Type B pancreatic cell (in vitro differentiated cells): ENCODE measurements at places on chromosomes 2 and 18. TPM values are rescaled to one million over a fixed set of nuclear protein-coding genes. Genes with fewer than 3 reads are reported as not detected.

The CENPA gene
- total RNA-seq = 9.0 and 24.7 TPM in 2 replicates

The REG1A gene
- total RNA-seq = 2.4 and 37.3 TPM in 2 replicates

The UGT1A8 gene
- 0.17 TPM in 1 of 2 replicates, not detected in the other for total RNA-seq

The TLX2 gene
- total RNA-seq = 0.67 and 2.9 TPM in 2 replicates

The RAB6C gene
- total RNA-seq = 0.29 and 0.50 TPM in 2 replicates

The LONRF2 gene
- total RNA-seq = 4.5 and 8.9 TPM in 2 replicates

DNA sequence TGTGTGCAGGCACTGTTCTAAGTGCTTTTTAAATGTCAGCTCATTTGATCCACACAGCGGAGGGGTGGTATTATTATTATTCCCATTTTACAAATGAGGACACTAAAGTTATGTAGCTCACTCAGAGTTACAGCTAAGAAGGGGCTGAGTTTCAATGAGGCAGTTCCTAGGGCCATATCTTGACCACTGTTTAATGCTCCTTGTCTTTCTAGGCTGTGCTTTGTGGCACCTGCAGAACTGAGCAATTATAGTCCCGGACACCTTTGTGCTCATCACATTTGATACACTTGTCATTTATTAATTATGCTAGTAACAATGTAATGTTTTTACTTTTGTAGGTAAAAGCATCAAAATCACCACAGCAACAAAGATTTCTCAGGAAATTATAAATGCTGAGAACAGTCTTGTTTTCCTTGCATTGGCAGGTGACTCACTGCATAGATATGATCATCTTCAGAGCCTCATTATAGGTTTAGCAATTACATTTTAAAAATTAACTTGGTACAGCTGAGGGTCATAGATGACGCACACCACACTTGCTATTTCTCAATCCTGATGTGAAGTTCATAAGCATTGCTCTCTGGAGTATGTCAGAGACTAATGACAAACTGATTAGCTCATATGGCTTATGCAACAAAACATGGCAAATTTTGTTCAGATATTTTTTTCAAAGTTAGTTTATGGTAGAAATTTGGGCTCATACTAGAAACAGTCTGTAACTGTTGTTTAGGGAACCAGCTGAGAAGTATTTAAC is 366.8 kb downstream of the TGIF1 start:
- no peak for DNase-seq

DNA sequence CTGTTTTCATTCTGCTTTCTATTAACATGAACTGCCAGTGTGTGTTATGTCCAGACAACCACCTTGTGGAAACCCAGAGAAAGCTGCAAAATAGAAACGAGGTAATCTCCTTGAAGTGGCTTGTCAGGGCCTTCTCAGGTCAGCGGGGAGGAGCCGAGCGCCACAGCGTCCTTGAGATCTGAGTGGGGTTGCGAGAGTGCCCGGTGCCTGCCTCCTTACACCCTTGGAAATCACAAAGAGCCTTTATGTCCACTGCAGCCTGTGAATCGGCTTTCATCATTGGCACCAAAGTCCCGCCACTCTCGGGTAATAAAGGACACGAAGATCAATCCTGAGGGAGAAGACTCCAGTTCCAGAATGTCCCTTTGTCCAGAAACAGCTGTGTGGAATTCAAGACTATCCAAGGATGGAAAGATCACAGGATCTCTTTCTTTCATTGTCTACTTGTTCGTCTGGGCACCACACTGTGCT is 135.2 kb downstream of the HRH4 start:
- peak; percentile 44 for DNase-seq

- DNase-seq = no peak
These were observed 4.7 kb upstream of the THNSL2 start for GRCh38 chr2:88165332-88166003.

- DNase-seq = peak; percentile 60
These were observed 64.5 kb downstream of the ADI1 start for GRCh38 chr2:3454802-3455201.

DNA sequence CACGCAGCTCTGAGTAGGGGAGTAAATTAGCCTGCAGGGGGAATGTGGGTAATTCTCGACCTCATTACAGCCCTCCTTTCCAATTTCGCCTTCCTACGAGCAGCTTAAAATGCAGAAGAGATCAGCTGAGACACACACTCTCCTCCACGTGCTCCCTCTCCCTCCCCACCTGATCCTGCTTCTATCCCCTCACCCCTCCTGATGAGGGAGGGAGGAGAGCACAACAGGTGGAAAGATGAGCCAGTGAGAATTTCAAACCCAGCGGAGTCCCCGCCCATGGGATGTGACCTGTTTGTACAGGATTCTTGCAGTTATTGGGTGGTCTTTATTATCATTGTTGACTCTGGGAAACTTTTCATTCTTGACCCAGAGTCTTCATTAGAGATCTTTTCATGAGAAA is 35.5 kb downstream of the DDX18 start:
- no peak for DNase-seq

DNA sequence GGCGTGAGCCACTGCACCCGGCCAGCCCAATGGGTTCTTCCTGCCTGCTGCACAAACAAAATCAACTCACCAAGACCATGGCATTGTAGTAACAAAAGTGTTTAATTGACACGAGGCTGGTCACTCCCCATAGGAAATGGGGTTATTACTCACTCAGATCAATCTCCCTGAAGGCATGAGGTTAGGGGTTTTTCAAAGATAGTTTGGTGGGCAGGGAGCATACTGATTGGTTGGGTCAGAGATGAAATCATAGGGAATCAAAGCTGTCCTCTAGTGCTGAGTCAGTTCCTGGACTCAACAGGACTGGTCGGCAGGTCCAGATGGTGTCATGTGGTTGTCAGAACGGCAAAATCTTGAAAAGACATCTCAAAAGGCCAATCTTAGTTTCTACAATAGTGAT is 122.1 kb downstream of the TMEM17 start:
- DNase-seq = no peak

DNA sequence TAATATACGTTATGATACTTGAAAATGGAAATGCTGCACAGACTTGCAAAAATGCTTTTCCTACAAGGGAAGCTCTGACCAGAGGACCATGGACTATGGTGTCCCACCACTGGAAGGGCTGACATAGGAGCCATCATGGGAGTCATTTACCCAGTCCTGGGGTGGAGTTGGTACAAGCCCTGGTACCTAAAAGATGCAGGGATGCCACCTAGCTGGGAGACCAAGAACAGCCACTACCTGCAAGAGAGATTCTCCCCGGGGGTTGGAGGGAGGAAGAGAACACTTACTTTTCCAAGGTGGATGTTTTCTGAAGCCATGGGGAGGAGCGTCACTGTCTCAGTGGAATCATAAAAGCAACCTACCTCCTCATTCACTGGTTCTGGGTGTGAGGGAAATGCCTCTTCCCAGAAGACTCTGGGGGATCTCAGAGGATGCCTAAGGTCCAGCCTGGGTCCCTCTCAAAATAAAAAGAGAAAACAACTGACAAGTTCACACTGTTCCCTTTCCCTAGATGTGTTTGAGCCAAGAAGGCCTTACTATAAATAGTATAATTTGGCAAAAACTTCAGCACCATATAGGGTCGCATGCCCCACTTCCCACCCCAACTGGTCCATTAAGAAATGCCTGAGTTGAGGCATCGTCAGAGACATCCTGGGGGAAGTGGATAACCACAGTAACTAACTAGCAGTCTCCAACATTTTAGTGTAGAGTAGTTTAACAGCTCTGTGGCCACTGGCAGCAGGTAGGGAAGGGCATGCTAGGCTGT is 39.9 kb downstream of the REEP1 start:
- DNase-seq = no peak

GRCh38 chr2:100976645-100977391 is 25.3 kb upstream of the RPL31 start:
- no peak for DNase-seq

DNA sequence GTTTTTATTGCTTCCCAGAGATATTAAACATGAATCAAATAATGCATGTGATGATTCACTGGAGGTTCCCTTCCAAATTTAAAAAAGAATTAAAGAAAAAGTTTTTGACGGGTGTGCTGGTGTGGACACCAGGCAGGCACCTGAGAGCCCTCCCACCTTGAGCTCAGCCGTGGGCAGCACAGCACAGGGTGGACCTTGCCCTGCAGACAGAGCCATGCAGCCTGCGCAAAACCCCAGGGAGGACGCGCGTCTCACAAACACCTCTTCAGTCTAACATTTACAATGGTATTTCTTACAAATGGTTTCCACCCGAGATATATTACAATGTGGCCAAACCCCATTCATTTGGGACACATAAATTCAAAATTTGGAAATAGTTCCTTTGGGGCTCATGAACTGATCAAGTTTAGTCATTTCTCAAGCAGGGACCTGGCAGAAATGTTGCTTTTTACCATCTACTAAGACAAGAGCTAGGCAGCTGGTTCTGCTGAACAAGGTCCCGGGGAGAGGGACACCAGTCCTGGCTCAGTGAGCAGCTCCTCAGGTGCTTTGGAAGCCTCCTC is 45.4 kb downstream of the ODC1 start:
- DNase-seq = no peak

DNA sequence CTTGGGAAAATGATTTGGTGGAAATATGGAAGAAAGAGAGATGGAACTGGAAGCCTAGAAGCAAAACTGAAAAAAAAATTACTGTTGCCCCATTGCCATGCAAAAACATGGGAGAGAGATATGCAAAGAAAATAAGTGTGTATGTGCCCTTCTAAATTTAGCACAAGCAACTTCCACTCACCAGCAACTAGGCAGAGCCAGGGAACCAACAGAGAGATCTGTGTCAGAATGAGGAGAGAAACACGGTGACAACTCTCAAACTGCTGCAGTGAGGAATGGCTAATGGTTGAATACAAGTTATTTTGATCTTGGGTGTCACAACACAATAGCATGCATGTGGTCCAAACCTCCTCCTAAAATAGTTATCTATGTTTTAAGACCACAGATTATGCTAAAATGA is 10.9 kb downstream of the DSC2 start:
- no peak for DNase-seq

DNA sequence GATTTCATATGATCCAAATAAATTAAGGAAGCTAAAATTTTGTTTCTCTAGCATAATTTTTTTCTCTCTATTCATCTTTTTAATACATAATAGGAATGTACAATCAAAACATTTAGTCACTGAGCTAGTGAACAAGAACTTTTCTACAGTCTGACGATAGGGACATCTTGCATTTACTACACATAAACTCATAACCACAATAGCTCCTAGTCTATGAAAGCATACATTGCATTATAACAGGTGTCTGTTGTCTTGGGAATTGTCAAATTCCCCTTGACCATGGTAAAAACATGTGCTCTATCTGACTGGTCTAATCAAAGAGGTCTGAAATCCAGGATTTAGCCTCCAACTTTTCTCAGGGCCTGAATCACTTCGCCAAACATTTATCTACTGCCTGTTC is 144.8 kb downstream of the FAM124B start:
- no peak for DNase-seq

DNA sequence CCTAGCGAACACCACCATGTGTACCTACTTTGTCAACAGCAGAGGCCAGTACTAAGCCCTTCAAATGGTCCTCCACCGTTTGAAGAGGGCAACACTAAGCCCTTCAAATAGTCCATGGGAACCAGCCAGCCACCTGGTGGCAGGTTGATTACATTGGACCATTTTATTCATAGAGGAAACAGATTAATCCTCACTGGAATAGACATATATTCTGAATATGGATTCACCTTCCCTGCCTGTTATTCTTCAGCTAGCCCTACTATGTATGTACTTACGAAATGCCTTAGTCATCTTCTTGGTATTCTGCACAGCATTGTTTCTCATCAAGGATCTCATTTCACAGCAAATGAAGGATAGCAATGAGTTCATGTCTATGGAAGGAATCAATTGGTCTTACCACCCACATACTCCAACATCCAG is 10.0 kb upstream of the ZNF396 start:
- DNase-seq = no peak

DNA sequence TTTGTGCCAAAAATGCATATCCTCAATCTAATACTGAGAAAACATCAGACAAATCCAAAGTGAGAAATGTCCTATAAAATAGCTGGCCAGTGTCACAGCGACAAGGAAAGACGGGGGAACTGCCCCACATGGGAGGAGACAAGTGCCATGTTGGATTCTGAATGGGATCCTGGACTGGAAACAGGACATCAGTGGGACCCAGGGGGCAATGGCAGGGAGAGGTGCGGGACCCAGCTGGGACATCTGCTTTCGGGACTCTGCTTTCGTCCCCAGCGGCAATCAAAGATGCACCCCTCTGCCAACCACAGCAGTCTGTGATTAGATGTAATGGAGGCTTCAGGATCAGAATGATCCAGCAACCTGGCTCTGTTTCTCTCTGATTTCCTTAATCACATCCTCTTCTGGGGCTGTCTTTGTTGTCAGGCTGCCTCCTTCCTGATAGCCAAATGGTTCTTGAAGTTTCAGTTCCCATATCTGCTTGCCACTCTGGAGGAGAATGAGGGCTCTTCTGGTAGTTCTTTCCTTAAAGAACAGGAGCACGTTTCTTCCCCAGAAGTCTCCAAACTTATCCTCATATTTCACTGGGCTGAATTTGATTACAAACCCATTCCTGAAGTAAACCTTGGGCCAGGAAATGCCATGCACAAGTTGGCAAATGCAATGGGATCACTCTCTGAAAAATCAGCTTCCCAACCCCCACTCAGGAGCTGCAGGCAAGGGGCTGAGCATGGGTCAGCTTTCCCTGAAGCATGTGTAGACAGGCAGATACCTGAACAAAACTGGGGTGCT is 13.6 kb upstream of the PROC start:
- DNase-seq = peak; percentile 53

GRCh38 chr2:13725945-13726344 is 906.6 kb upstream of the LRATD1 start:
- DNase-seq = no peak

GRCh38 chr18:74013955-74014354 is 133.7 kb downstream of the FBXO15 start:
- no peak for DNase-seq

DNA sequence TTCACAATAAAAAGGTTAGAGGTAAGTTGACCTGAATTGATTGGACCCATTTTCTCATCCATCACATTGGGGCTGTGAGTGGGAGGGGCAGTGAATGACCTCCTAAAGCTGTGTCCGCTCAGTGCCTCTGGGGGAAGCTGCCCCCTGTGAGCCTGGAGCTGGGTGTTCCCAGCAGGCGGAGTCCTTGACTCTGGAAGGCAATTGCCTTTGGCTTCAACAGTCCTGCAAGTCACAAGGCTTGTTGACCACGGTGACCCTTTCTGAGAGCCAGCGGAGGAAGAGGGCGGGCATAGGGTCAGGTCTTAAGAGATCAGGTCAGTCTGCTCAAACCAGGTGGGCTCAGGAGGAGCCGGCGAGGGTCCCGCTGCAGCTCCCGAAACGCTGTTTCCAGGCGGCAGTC is 1.1 kb upstream of the CIDEA start:
- DNase-seq = no peak

DNA sequence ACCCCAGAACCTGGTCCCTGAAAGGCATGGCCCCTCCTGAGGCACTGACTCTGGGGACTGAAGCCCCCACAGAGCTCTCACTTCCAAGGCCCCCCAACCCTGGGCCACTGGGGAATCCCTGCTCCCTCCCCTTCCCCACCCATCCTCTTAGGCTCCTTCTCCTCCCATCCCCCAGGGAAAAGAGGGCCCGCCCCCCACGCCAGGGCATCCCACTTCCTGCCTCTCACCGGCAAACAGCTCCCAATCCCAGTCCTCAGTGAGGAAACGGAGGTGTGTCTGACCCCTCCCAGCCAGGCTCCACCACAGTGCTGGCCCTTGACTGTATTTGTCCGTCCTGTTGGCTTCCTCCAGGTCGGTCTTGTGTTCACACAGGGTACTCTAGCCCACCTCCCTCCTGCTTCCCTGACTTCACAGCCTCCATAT is 35.0 kb upstream of the PTMA start:
- DNase-seq = no peak
